HEK293T (cell line): ENCODE measurements at places on chromosomes 5 and 9.
A peak's percentile ranks its signal among the peaks of the same experiment; 100 is the strongest.

DNA sequence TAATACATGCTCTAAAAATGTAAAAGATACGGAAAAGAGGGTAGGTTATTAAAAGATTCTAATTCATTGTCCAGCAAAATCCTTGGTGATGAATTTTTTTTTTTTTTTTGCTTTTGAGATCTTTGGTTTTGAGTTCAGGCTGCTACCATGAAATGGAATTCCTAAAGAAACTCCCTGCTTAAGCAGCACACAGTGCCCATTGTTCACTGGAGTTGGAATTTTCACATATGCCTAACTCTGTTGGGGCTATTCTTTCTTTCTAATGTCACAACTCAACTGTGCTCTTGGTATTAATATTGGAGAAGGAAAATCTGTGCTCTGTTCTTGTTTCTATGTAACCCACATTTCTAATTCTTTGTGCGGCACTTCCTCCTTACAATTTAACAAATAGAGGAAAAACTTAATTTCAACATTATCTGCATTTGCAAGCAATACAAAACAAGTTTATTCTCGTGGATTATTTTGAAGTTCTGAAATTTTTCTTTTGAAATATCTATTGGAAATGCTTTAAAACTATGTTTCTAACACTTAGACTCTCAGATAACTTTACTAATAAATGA, 21.6 kb downstream of the MATR3 start:
- no peak for DNase-seq

DNA sequence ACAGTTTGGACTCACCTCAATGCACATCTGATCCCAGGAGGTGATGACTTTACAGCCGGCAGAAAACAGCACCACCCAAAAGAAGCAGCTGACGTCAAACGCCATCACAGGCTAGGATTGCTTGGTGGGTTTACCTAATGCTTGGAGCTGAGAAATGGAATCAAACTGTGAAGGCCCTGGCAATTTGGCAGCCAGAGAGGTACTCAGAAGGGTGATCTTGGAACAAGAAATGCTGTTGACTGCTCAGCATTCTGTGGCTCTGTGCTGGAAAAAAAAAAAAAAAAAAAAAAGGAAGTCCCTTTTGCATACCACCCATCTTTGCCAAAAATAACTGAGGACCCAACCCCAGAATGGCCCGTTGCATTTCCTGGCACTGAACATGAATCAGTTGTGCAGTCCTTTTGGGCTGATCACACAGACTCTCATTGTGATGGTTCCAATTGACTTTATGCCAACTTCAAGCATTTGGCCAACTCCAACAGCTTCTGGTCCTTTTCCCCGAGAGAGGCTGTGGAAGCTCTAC, at the start of gene CD180:
Gene CD180 (minus strand): TSS at position 263 of the 523 bp plus-strand sequence. CDS start 158 bp downstream, at position 105.
- no peak for DNase-seq

DNA sequence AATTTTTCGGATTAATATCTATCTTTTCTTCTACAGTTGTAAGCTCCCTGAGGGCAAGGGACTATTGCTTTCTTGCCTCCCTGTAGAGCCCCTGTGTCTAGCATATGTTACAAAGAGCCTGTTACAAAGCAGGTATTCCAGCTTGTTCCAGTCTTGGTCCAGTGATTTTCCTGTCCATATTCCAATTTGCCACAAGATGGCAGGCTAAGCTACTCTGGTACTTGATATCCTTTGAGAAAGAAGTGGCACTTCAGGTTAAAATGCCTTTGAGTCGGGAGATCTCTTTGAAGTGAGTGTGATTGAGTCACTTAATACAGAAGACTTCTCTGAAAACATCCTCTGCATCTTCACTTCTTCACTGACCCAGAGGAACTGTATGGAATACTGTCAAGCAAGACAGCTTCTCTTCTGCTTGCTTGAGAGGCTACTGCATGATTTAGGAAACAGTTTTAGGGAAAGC, 24.5 kb downstream of the CAVIN4 start:
- DNase-seq: peak; percentile 56

- no peak for DNase-seq
Measured at GRCh38 chr5:14913096-14913495, 41.5 kb upstream of the ANKH start.

DNA sequence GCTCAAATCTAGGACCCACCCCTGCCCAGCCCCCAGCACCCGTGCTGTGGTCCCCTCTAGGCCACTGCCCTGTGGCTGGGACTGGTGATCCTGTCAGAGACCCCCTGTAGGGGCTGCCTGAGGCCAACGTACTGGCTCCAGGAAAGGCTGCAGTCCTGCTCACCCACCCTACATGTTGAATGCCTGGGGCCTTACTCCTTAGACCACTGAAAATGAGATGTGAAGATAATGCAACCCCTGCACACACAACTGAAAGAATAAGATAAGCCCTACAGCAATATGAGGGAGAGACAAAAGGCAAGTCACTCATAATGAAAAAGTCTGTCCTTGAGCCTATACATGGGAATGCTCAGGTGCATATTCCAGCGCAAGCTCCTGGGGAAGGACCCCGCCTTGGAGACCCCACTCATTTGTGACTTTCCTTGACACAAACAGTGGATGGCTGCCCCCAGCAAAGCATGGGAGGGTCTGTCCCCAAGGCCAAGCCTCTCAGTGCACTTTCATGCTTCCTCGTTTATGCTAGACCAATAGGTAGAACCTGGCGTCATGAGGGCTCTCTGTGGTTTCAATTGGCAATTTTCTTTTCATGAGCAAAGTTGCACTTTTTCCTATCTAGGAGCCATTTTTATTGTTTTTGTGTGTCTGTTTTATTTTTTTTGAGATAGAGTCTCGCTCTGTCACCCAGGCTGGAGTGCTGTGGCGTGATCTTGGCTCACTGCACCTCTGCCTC, 12.5 kb upstream of the WNK2 start:
- no peak for DNase-seq

- DNase-seq: no peak
Measured at GRCh38 chr9:129775448-129775798, 22.6 kb upstream of the PTGES start.

GRCh38 chr9:17509151-17509550, 69.7 kb upstream of the SH3GL2 start:
- no peak for DNase-seq

DNA sequence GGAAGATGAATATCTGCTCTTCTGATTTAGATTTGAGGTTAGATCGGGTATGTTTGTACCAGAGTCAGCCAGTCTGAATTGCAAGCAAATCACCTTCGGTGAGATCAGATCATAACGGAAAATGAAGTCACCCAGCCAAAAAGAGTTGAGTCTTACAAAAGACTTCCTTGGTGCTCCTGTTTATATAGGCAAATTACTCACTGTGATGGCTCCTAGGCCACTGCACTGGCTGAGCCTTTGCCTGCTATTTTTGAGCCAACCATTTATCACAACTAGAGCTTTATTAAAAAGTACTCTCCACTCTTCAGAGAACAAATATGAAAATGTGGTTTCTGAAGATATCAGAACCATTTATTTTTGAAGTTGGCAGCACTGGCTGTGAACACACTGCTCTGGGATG, 277.7 kb upstream of the PCSK5 start:
- no peak for DNase-seq

DNA sequence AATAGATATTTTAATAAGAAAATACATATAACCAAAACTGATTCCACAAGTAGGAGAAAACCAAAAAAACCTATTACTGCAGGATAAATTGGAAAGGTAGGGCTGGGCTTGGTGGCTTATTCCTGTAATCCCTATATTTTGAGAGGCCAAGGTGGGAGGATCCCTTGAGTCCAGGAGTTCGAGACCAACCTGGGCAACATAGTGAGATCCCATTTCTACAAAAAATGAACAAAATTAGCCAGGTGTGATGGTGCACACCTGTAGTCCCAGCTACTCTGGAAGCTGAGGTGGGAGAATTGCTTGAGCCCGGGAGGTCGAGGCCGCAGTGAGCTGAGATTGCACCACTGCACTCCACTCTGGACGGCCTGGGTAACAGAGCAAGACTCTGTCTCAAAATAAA, 189.2 kb upstream of the IER5L start:
- DNase-seq: no peak

- DNase-seq: no peak
Measured at GRCh38 chr5:52693836-52694235, 93.9 kb upstream of the ITGA1 start.

DNA sequence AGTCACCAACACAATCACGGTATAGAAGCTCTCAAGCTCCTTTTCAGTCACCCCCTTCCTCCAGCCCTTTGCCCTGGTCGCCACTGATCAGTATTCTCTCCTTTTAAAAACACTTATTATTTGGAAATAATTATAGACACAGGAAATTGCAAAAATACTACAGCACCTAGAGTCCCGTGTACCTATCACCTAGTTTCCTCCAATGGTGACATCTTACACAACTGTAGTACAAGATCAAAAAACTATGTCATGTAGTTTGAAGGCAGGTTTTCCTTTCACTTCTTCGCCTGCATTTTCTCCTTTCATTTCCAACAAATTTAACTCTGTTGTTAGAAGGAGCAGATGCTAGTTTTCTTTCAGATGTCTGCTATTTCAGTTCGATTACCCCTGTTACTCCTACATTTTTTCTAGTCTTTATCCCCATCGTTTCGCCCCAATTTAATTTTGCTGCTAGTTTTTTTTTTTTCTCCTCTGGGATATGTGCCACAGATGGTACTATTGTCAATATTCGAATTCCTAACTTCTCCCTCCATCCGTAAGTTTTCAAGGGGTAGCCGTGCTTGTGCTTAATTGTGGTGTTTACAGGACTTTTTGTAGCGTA, 612 bp upstream of the ATG10 start:
- no peak for DNase-seq

DNA sequence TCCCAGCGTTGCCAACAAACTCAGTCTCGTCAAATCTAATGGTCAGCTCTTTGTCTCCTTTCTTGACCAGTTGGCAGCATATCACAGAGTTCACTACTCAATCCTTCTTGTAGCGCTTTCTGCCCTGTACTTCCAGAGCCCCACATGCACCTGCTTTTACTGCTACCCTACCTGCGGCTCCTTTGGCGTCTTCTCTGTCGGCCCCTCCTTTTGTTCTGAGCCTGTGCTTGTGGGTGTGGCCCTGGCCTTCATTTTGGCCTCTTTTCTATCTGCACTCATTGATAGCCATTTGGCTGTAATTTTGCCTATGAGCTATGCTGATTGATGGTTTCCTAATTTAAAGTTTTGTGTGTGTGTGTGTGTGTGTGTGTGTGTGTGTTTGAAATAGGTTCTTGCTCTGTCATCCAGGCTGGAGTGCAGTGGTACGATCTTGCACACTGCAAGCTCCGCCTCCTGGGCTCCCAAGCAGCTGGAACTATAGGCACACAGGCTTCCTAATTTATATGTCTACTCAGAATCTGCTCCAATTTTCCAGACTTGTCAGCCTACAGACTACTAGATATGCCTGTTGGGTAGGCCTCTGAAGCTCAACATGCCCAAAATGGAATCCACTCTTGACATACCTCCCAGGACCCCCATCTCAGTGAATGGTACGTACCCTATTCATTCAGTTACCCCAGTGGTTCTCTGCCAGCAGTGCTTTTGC, 32.3 kb downstream of the ARPC5L start:
- no peak for DNase-seq

DNA sequence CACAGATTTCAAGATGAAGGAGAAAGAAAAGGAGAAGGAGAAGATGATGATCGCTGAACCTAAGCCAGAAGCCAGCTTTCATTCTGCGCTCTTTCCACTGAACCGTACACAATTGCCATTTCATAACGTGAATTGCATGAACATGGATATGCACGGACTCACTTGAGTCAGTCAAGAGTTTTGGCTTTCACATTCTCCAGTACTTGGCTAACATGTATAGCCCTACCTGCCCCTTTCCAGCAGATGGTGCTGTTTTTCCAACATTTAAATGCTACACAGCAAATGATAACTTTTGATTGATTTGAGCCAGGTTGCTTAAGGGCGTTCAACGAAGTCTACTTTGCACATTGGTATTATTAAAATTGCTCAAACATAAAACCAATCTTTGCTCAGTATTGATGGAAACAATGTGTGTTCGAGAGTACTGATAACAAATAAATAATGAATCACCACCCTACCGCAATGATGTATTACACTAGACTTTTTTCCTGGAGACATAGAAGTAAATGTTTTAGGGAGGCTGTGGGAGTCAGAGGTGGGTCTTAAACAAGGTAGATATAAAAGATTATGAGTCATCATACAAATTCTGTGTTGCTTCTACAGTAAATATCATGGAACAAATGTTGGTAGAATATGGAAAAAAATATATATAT, 196.4 kb downstream of the TRPM3 start:
- DNase-seq: peak; percentile 60

- DNase-seq: no peak
Measured at GRCh38 chr9:109974143-109974917, 194.3 kb downstream of the PALM2AKAP2 start.

- DNase-seq: no peak
Measured at GRCh38 chr9:89534515-89535287, 36.8 kb upstream of the SEMA4D start.

DNA sequence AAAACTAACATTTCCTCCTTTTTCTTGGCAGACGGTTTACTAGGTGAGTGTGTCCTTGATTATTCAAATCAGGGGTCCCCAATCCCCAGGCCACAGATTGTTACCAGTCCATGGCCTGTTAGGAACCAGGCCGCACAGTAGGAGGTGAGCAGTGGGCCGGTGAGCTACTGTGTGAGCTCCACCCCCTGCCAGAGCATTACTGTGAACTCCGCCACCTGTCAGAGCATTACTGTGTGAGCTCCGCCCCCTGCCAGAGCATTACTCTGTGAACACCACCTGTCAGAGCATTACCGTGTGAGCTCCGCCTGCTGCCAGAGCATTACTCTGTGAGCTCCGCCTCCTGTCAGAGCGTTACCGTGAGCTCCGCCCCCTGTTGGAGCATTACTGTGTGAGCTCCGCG, 14.3 kb upstream of the PDCD6 start:
- no peak for DNase-seq

- DNase-seq: no peak
Measured at GRCh38 chr5:60675286-60675685, 24.7 kb downstream of the DEPDC1B start.

- DNase-seq: no peak
Measured at GRCh38 chr9:79667120-79667519, 95.4 kb downstream of the TLE4 start.

DNA sequence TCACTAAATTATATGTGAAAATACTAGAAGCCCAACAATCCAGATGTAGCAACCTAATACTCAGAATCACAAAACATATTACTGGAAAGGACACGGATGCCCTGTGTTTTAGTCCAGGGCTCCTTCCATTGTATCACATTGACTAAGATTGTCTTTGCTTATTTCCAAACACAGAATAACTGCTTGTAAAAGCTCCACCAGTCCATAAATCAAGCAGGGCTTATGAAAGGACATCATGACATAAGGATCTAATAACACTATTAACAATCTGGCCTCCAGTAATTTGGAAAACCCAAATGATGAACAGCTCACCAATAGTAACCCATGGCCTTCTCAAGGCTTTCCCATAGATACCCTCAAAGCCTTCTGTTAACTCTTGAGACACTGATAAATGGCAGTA, 39.8 kb downstream of the WDR41 start:
- DNase-seq: no peak

GRCh38 chr5:57627661-57628060, 145.1 kb upstream of the ACTBL2 start:
- DNase-seq: no peak

- peak; percentile 55 for DNase-seq
Measured at GRCh38 chr9:113274474-113275156, 757 bp downstream of the CDC26 start.
